NK-92 treated with Interleukin-12 subunit alpha and Interleukin-12 subunit beta, amount 100 ng/mL, for 24 hours (cell line): ENCODE measurements at places on chromosomes 4 and X.

GRCh38 chrX:101551380-101551767 is 1.0 kb downstream of the ARMCX1 start:
- DNase-seq = no peak

DNA sequence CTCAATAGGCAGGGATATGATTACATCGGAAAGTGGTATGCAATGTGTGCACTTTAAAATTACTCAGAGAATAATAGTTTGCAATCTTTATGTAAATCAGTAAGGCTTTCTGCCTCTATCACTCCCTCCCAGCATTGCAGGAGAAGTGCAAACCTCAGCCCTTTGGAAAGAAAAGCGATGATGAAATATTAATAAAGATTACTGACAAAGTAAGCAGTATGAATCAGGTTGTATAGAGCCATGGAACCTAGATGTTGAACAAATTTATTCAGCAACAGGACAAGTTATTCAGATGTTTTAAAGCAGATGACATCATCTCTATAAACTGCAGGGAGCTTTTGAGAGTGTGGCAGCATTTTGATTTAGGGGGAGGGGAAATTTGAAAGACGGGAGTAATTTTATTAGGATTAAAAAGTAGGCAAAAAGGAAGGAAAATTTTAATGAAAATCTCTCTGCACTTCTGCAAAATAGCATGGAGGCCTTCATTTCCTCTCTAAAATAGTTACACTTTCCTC is 631.7 kb upstream of the GRIA3 start:
- no peak for DNase-seq

- no peak for DNase-seq
Measured at GRCh38 chr4:106869551-106869950, 166.6 kb downstream of the DKK2 start.

GRCh38 chr4:29551821-29552220 is 1168.3 kb upstream of the PCDH7 start:
- no peak for DNase-seq

GRCh38 chrX:12488771-12489170 is 302.4 kb upstream of the PRPS2 start:
- DNase-seq = no peak

DNA sequence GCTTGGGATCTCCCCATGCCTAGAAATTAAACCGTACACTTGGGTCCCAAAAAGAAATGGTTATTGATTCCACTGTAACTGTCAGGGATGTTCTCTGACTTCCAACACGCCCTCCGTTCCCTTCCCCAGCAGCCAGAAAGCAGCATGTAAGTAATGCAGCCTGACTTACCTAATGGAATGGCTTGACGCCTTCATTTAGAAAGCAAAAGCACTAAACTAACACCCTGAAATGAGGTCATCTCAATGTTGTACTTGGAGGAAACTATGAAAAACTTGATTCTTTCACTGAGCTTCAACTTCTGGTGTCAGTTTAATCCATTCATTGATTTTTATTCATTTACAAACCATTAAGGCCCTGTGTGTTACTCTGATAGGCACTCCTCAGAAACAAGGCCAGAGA is 110.8 kb upstream of the NOCT start:
- DNase-seq = no peak

- DNase-seq = no peak
Measured at GRCh38 chr4:83503974-83504373, 19.1 kb upstream of the ABRAXAS1 start.

DNA sequence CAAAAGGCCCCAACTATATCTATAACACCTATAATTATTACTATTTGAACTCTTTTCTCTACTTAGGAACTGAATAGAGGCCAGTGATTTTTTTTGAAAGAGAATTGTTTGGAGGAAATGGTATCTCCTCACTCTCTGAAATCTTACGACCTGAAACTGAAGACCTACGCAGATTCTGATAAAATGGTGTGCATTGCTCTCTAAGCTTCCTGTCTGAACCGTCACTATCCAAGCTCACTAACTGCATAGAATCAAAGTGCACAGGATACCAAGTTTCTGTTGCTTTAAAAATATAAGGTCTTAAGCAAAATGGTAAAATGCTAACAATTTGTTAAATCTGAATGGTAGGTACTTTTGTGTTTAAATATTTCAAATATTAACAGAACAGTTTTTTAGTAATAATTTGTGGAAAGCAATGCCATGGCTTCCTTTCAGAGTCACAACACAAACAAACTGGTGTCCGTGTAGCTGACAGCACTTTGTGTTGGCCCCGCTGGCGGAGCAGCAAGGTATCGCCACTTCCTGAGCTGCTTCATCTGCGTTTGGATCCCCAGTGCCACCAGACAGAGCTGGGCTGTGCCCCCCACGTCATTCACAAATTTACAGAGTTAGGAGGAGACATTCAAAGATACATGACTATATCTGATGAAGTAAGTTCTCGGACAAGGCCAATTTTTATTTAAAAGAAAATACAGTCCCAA is 313.9 kb downstream of the FBXW7 start:
- DNase-seq = no peak
